ENCODE measurements at places on chromosomes 16 and 17.

GRCh38 chr17:43014020-43014648 lies 7.5 kb downstream of the IFI35 start:
- H3K27ac ChIP-seq = peak overlapping the region; percentile 76
- H3K4me1 ChIP-seq = peaks cover 48% of the 10 kb centered on the region
- no peaks in the 10 kb centered on the region for H3K27me3 ChIP-seq
- no peak overlapping the region for H3K4me3 ChIP-seq
- no peak for DNase-seq
- peaks cover 29% of the 10 kb centered on the region for H3K36me3 ChIP-seq

DNA sequence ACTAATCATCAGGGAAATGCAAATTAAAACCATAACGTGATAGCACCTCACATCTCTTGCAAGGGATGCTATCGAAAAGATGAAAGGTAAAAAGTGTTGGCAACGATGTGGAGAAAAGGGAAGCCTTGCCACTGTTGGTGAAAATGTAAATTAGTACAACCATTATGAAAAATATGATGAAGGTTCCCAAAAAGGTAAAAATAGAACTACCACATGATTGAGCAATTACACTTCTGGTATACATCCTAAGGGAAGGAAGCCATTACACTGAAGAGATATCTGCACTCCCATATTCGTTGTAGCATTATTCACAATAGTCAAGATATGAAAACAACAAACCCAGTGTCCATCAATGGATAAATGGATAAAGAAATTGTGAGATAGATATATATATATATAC lies 21.5 kb downstream of the ABCA10 start:
- no peak for DNase-seq
- H3K27me3 ChIP-seq = no peaks in the 10 kb centered on the region
- no peaks in the 10 kb centered on the region for H3K4me1 ChIP-seq
- H3K27ac ChIP-seq = no peak overlapping the region

GRCh38 chr17:49393491-49394255 lies 21.0 kb downstream of the PHB1 start:
- DNase-seq = no peak
- no peaks in the 10 kb centered on the region for H3K36me3 ChIP-seq
- H3K4me3 ChIP-seq = no peak overlapping the region
- H3K27ac ChIP-seq = no peak overlapping the region
- peaks cover 50% of the 10 kb centered on the region for H3K4me1 ChIP-seq

DNA sequence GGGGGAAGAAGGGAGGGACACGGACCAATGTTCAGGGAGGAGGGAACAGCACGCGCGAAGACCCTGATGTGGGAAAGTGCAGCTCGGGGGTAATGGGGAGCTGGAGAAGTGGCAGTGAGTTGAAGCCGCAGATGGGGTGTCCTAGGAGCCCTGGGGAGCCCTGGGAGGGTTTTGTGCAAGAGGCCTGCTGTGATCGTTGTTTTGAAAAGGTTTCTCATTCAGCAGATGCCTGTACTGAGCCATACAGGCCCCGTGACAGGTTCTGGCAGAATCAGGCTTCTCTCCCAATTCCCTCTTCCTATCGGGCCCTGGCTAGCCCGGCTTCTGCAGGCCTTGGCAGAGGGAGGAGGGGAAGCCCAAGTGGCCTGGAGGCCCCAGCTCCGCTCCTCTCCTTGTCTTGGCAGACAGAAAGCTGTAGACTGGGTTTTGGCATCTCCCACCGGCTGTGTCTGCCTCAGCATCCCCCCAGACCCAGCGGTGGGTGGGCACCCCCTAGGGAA lies 38.4 kb upstream of the EMP2 start:
- H3K36me3 ChIP-seq = no peaks in the 10 kb centered on the region
- H3K4me3 ChIP-seq = no peak overlapping the region
- no peak for DNase-seq
- peak overlapping the region; percentile 4 for H3K27ac ChIP-seq
- H3K27me3 ChIP-seq = no peaks in the 10 kb centered on the region

Data from stomach (tissue), 19 donors.